ENCODE measurements at places on chromosomes 3 and 15.
A peak's percentile ranks its signal among the peaks of the same experiment; 100 is the strongest.

DNA sequence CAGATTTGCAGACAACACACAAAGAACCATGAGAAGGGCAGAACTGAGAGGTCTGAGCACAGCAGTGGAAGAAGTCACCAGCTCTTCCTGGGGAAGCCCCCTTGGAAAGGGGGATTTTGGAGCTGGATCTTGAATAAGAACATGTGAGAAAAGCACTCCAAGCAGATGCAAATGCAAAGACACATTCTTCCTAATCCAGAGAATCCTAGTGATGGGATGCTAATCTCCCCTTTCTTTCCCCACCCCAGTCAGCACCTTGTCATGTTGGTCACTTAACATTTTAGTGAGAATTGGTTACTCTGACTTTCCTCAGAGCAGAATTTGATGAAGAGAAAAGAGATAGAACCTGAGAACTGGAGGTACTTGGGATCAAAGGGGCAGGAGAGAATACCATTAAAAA, 148.5 kb downstream of the SSR3 start:
- no peak for DNase-seq

- no peak for DNase-seq
Measured at GRCh38 chr15:98530570-98530969, 117.8 kb upstream of the IGF1R start.

GRCh38 chr15:101600035-101600434, 52.1 kb downstream of the TM2D3 start:
- DNase-seq, result no peak

GRCh38 chr15:55968923-55969322, 24.5 kb downstream of the NEDD4 start:
- DNase-seq, result no peak

GRCh38 chr15:39357480-39358268, 223.2 kb upstream of the THBS1 start:
- no peak for DNase-seq

- no peak for DNase-seq
Measured at GRCh38 chr3:25229586-25229985, 198.5 kb upstream of the RARB start.

- DNase-seq, result no peak
Measured at GRCh38 chr15:42190370-42190769, 17.7 kb downstream of the VPS39 start.

- DNase-seq, result no peak
Measured at GRCh38 chr3:65820600-65820999, 218.1 kb downstream of the MAGI1 start.

GRCh38 chr3:24020036-24020691, 75.1 kb downstream of the NR1D2 start:
- no peak for DNase-seq

DNA sequence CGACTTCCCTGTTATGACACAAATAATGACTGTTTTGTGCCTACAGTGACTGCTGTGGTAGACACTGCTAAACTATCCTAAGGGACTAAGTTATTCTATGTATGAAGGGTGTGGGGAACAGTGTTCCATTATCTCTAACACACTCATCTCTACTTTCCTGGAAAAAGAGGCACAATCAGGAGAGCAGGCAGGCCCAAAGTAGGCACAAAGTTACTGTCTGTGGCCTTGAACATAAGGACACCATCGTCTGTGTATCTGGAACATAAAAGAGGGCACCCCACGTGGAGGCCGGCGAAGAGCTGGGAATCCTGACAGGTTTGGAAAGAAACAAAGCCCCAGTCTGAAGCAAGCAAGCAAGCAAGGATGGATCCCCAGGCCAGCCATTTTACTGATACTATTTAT, 1.5 kb downstream of the ABCC5 start:
- no peak for DNase-seq

GRCh38 chr3:48187301-48187578, 977 bp downstream of the CDC25A start:
- DNase-seq, result no peak

DNA sequence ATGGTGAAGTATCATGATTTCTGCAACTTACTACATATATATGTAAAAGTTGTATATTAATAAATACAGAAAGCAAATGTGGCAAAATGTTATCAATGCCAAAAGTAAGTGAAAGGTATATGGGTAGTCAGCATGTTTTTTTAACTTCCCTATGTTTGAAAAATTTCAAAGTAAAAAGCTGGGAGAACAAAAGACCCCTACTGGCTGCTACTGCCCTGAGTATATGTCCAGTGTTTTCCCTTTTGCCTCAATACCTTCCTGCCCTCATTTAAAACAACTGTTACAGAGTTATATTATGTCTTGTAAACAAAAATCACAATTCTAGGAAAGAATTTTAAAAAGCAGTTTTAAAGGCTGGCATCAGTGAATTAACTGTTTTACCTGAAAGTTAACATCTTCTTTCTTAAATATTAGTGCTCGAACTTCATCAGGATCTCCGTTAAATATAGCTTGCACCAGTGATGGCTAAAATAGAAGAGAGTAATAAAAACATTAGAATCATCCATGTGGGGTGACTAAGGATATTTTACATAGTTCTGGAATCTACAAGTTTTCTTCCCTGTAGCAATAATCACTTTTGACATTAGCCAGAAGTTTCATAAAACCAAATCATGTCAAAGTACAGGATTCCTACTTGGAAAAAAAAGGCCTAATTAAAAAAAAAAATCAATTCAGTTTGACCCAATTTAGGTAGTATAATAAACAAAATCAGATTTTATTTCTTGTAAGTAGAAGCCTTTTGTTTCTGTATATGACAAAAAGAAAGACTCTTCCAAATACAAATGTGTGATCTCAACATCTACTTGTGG, 2.7 kb downstream of the ANKRD28 start:
- no peak for DNase-seq

- DNase-seq, result no peak
Measured at GRCh38 chr3:55180936-55181535, 253.2 kb upstream of the LRTM1 start.

GRCh38 chr3:138459619-138460535, 25.5 kb downstream of the ESYT3 start:
- no peak for DNase-seq

DNA sequence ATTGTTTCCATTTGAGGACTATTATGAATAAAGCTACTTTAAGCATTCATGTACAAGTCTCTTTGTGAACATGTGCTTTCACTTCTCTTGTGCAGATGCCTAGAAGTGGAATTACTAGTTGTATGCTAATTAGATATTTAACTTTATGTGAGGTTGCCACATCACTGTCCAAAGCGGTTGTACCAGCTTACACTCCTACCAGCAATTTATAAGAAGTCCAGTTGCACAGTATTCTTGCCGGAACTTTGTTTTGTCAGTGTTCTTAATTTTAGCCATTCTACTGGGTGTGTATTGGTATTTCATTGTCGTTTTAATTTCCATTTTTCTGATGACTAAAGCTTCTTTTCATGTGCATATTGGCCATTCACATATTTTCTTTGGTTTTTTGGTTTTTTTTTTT, 29.1 kb downstream of the SEMA3G start:
- DNase-seq, result no peak

GRCh38 chr15:69299943-69300588, 1.4 kb downstream of the PAQR5 start:
- no peak for DNase-seq

- DNase-seq, result no peak
Measured at GRCh38 chr3:32406486-32407408, 15.1 kb downstream of the CMTM7 start.

DNA sequence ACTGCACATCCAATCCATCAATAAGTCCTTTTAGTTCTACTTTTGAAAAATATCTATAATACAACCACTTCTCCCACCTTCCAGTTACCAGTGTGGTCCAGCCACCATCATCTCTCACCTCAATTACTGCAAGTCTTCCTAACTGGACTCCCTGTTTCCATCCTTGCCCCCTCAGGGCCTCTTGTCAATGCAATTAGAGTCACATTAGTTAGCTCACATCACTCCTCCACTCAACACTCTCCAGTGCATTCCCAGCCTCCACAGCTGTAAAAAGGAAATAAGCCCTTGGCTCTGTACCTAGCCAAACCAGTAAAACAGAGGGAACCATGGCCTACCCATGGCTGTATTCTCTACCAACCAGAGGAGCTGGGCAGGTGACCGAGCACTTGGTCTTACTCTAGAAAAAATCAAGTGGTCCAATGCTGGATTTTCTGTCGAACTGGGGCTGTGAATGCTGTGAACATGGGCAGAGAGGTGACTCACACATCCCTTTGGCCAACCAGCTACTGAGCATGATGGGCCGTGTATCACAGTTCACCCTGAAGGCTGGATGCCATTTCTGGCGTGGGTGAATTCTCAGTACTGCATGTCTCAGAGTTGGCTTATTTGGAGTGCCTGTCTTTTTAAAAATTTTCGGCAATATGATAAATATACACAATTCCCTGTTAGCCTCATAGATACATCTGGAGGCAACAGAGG, 62.5 kb upstream of the C15orf61 start:
- no peak for DNase-seq

DNA sequence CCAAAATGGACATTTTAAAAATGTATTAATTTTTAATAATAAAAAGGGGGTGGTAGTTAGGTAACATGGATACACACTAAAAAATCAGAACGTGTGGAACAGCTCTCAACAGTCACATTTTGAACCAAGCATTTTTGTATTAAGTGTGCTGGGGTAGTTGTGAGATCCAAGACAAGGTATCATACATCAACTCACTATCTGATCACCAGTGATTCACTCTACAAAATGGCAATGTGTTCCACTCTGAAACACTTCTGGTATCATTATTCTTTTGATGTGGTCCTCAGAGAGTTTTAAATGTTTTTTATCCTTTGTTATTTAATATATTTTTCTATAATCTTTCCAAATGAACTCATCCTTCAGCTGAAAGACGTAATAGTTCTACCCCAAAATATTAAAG, 5.4 kb downstream of the HACL1 start:
- DNase-seq, result no peak

GRCh38 chr15:78284758-78285157, 14.7 kb downstream of the SKIC8 start:
- no peak for DNase-seq

GRCh38 chr3:99772671-99773070, 45.0 kb upstream of the CMSS1 start:
- no peak for DNase-seq

DNA sequence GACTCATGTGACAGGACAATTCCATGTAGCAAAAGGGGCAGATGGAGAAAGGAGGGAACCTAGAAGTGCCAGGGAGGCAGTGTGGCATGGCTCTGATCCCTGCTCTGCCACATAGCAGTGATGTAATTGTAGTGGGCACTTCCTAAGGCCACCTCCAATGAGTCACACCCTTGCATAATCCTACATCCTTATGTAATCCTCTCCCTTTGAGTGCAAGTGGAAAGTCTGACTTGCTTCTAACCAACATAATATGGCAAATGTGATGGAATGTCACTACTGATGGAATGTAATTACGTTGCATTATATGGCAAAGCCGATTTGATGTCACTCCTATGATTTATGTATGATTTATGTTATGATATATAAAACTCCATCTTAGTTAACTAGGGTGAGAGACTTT, 72.9 kb upstream of the ATP2C1 start:
- no peak for DNase-seq

DNA sequence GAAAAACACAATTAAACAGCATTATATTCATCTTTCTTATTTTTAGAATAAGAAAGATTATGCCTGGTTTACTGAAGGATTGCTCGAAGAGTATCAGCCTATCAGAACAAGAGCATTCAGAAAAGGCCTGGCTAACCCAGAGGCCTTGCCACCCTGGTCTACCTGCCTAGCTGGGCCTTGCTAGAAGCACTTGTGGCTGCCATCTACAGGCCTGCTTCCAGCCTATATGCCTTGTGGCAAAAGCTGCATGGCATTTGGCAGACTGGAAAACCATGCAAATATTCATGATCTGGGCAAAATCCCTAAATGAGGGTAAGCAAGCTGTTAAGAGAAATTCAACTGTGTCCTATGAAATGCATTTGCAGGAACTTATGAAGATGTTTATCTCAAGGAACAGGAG, 9.3 kb upstream of the ATP13A4 start:
- DNase-seq, result no peak

GRCh38 chr3:140914384-140914945, 27.2 kb upstream of the SLC25A36 start:
- DNase-seq, result no peak

DNA sequence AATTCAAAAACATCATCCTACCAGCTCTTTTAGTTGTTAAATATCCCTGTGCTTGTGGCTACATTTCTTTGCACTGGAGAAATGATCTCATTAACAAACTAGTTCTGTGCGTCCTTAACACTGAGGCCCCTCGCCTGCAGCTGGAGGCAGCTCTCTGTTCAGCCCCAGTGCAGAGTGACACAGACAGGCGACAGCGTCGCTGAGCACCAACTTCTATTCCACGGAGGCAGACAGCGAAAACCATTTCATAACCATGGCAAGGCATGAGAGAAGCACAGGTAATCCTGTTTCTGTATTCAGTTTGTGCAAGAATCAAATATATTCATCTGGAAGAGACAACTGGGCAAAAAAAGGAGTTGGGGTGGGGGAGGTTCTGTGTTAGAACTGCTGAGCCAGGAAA, 530.7 kb downstream of the ZIC1 start:
- DNase-seq, result peak; percentile 53

DNA sequence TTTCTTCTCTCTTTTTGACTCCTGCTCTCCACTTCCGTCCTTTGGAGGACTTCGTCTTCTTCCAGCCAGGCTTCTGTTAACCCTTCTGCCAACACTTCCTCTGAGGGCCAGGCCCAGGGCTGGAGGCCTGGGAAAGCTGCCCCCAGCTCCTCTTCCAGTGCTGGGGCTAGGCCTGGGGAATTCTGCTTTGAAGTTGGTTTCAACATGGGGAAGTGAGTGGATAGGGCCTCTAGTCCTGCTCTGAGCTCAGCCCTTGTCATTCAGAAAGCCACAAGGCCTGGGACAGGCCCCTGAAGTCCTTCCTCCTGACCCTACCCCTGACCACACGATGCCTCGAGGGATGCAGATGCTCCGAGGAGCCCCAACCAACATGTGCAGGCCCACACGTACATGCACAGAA, 53.9 kb upstream of the HERC1 start:
- no peak for DNase-seq

DNA sequence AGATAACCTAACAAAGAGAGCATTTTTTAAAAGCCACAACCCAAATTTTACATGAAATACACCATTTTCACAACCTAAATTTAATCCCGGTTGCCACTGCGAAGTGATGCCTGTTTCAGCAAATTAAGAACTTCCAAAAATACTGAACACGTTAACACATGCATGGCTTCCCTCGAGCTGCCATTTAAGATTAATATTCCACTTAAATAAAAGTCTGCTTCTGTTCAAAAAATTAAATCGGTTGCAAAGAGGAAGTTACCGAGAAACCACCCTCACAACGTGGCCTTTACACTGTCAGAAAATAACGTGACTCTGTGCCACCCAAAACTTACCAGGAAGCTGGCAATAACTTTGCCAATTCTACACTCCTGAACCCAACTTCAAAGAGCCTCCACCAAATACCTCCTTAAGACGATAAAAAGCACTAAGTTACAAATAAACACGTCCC, 1.2 kb downstream of the TBL1XR1 start:
- no peak for DNase-seq

DNA sequence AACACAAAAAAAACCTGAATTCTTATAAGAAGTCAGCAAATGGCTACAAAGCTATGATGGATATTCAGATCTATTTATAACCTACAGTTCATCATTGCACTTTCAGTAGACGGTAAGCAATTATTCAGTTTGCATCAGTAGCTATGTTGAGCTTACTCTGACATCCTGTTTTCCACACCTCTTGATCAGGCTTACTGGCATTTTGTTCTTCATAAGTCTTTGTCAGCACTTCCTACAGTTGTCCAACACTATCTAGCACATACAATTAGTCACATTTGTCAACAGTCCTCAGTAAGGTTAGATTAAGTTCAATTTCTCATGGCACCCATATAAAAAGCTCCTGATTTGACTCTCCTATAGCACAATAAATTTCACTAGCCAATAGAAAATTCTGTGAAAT, 71.2 kb upstream of the ST3GAL6 start:
- DNase-seq, result no peak

- DNase-seq, result no peak
Measured at GRCh38 chr3:131658115-131658514, 155.3 kb upstream of the MRPL3 start.
